ENCODE measurements at places on chromosomes 12 and 14.

DNA sequence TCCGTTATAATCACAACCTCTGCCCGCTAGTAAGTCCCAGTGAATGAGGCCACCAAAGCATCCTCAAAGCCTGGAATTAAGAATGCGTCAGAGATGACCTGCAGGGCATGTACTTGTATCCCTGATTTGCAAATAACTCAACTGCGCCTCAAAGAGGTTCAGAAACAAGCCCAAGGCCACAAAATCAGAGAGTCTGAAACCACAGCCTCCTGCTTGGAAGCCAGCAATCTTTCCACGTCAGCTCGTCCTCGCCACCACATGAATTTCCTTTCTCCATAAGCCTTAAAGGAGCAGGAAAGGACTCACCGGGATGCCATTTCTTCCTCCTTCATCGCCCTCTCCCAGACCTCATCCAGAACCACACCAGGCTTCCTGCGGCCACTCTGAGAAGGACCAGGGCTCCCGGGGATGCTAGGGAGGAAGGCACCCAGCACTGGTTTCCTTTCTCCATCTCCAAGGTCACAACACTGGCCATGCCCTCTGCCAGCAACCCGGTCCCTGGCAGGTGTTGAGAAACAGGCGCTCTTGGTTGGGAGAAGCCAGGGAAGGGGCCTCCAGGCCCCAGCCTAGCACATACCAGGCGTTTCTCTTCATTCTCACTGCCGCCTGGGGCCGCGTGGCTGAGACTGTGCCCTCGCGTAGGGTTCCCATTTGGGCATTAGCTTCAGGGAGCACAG, 191.2 kb upstream of the DIO3 start:
- DNase-seq: no peak

- DNase-seq: no peak
Measured at GRCh38 chr12:105825141-105825540, 313.6 kb downstream of the NUAK1 start.

GRCh38 chr14:50008974-50009373, 107.4 kb downstream of the VCPKMT start:
- DNase-seq: no peak

- DNase-seq: no peak
Measured at GRCh38 chr14:56659964-56660551, 80.5 kb downstream of the TMEM260 start.

DNA sequence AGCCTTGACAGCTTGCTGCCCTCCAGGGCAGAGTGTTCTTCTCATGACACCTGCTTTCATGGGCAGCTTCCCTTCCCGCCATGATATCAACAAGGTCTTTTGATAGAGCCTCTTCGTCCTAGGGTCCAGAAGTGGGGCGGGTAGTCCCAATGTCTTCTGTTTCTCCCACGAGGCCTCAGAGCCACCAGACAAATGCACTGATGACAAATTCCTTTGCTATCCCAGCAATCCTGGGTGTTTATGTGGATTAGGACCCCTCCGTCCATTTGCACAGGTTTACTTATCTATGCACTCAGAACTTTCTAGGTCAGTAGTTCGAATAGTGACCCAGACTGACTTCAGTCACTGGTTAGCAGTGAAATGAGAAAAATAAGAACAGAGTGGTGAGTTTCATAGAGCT, 52.6 kb upstream of the PRMT8 start:
- DNase-seq: no peak

DNA sequence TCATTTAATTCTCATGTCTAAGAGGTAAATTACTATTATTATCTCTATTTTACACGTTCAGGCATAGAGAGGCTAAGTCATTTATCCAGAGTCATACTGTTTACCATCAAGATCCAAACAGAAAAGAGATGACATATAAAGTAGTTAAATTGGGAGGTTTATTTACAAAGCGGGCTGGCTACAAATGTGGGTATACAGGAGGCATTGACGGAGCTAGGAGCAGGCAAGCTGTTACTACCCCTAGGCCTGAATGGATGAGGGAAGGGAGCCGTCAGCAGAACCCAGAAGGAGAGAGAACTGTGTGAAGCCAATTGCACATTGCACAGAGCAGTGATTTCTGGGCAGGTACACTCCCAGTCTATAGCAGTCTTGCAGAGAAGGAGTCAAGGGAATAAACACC, 39.8 kb downstream of the DACT1 start:
- no peak for DNase-seq

DNA sequence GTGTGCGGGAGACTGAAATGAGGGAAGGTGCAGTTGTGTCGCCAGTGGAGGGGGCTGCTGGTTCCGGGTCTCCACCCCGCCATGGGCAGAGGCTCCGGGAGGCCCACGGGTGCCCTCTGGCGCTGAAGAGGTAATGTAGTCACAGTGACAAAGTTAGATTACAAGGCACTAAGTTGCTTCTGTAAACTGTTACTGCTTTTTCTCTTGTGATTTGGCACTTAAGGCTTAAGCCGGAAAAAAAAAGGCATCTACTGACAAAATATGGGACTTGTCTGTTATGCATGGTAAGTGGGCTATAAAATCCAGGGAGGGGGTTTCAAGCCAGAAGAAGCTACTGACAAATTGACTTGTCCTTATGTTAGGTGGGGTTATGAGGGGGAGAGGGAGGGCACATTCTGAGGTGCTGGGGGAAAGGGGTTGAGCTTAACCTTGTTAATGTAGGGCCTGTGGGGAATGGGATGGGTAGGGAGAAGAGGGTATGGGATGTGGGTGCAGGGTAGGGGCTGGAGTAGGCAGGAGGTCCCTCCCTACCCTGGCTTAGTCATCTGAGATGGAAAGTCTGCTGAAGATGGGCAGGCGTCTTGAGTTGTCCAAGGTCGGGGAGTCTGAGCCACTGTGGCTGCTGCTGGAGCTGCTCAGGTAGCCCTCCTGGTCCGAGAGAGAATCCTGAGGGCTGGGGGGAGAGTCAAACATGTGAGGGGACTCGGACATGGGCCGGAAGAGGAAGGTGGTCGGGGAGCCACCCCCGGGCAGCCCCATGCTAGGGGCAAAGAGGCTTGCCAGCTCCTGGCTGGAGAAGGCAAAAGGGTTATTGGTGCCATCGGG, 3.7 kb downstream of the ZFP36L1 start:
- peak; percentile 75 for DNase-seq

DNA sequence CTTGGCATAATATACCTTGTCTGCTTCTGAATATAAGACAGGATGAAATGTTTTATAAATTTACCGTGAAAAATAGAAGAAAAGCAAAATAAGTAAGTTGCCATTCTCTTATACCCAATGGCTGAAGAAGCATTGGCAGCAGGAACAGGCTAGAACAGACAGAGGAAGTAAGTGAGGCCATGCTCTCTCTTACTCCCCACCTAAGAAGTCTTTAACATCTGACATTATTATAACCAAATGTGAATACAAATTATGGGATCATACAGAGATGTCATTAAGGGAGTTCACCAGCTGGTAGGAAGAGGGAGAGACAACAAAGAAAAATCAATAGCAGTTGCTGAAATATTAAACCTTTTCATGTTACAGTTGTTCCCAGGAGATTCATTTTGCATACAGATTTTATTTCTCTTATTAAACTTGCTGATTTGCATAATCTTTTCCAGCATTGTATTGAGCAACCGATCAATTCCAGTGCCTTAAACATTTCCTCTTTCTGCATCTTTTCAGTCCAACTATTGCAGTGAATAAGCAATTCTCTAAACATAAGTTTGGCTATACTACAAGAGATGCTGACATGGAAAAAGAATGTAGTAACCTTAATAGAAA, 270.6 kb downstream of the SLC6A15 start:
- no peak for DNase-seq

DNA sequence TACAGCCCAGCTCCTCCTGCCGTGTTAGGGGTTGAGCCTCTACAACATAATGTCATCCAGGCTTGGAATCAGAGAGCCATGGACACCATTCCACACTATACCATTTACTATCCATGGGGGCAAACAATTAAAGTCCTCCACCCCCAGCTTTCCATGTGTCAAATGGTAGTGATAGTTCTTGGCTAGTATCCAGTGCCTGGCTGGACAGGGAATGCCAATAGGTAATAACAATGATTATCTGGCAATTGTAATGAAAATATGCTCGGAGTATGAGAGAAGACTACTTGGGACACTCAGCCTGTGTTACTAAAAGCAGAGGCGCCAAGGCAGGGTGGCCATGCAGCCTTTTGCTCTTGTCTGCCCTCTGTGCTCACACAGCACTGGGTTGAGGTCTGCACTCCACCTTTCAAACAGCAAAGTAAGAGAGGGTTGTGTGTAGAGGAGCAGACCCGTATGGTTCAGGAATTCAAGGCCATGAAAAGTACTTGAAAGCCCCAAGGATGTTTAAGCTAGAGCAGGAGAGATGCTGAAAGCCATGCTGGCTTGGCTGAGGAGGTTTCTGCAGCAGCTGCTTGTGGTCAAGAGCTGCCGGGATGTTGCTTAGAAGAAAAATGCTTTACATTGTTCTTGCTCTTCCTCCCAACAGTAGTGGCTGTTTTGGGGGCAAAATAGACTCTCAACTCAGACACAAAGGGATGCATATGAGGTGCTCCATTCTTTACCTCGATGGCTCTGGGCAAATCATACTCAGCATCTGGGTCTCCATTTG, 10.6 kb downstream of the SERPINA3 start:
- no peak for DNase-seq

DNA sequence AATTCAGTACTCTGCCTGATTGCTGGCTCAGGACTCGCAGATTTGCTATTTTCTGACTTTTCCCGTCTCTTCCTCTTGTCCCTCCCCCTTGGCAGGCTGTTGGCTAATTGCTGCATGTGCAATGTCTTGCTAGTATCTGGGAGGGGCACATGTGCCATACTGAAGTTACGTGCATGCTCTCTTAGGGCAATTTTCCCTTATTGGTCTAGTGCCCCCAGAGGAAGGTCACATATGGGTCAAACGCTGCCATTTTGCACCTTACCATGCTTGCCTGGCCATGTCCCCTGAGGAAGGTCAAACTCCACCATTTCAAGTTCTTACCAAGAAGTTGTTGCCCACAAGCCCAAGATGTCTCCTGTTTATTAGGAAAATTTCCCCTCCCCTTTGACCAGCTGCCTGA, 13.9 kb upstream of the ERC1 start:
- DNase-seq: no peak

- DNase-seq: no peak
Measured at GRCh38 chr12:39287409-39287808, 155.5 kb downstream of the KIF21A start.

- DNase-seq: no peak
Measured at GRCh38 chr12:106197906-106198623, 49.8 kb downstream of the CKAP4 start.

DNA sequence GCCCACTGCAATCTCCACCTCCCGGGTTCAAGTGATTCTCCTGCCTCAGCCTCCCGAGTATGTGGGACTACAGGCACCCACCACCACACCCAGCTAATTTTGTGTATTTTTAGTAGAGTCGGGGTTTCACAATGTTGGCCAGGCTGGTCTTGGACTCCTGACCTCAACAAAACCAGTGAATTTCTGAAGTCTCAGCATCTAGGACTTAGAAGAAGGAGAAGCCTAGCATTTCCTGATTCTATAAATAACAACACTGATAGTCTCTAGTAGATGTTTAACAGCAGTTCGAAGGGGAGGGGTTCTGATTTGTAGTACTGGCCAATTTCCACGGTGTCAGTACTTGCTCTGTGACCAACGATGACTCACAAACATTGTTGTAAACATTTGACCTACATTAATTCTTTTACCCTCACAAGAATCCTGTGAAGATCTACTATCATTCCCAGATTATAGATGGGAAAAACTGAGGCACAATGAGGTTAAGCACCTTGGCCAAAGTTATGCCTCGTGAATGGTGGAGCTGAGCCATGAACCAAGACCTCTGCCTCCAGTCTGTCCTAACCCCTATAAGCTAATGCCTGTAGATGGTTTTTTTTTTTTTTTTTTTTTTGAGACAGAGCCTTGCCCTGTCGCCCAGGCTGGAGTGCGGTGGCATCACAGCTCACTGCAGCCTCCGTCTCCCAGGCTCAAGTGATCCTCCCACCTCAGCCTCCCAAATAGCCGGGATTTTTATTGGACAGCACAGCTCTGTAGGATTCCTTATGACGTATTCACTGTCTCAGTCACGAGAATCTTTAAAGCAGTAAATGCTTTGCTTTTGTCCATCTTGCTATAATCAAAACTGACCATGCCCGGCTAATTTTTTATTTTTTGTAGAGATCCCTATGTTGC, 5.2 kb downstream of the P2RX4 start:
- no peak for DNase-seq

GRCh38 chr12:10278104-10278503, 29.6 kb upstream of the KLRD1 start:
- no peak for DNase-seq

DNA sequence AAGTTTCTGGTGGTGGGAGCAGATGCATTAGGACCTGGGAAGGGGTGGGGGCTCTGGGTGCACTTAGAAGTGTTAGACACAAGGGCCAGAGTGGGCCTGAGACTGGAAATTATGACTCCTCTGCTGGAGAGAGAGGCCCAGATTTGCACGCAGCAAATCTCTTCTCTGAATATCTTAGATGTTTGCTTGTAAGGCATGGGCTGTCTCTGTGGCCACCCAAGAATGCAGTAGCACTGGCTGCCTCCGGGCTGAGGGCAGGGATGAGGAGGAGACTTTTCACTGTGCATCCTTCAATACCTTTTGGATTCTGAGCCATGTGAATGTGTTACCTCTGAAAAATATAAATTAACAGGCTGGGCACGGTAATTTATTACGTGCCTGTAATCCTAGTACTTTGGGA, 14.0 kb upstream of the RABGGTA start:
- DNase-seq: no peak

DNA sequence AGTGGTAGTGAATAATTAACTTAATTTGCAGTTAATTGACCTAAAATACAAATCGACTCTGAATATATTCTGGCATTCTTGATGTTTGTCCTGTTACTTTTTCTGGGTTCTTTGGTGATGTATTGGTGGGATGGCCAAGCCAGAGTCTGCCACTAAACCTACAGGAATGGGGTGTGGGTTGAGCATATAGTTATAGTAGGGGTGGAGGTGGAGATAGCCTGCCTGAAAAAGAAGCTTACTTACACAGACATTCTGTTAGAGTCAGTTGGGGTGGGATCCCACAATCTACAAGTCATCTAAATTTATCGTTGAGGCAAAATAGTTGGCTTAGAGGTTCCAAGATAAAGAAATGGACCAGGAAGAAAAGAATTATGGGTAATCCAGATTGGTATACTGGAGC, 787.7 kb downstream of the TMTC2 start:
- no peak for DNase-seq

DNA sequence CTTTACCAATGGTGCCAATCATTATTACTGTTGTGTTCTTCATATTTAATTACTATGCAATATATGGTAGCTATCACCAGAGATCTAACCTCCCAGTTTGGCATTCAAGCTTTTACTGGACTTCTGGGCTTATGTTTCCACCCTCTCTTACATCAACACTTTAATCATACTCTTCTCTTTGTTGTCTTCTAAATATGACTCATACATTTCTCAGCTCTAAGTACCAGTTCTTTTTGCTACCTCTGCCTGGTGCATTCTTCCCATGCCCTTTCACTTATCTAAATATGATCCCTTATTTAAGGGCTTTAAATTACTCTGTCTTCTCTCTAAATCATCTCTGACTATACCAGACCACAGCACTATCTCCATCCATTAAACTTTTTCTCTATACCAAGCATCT, 246.1 kb upstream of the CCDC196 start:
- DNase-seq: no peak

DNA sequence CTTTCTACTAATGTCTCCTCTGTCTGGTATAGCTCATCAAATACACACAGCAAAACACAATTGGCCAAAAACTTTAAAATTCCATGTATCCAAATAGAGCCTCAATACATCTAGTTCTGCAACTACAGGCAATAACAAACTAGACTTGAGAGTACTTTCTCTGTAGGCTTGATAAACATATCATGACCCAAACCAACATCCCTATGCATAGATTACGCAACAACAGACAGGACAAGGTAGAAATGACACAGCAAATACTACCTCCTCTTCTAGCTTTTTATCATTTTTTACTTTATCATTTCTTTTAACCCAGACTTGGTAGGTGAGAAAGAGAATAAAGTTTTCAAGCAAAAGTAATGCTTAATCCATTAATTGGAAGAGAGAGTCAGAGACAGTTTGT, 41.8 kb downstream of the EML5 start:
- DNase-seq: no peak
